ENCODE measurements at places on chromosomes 13 and 19.

DNA sequence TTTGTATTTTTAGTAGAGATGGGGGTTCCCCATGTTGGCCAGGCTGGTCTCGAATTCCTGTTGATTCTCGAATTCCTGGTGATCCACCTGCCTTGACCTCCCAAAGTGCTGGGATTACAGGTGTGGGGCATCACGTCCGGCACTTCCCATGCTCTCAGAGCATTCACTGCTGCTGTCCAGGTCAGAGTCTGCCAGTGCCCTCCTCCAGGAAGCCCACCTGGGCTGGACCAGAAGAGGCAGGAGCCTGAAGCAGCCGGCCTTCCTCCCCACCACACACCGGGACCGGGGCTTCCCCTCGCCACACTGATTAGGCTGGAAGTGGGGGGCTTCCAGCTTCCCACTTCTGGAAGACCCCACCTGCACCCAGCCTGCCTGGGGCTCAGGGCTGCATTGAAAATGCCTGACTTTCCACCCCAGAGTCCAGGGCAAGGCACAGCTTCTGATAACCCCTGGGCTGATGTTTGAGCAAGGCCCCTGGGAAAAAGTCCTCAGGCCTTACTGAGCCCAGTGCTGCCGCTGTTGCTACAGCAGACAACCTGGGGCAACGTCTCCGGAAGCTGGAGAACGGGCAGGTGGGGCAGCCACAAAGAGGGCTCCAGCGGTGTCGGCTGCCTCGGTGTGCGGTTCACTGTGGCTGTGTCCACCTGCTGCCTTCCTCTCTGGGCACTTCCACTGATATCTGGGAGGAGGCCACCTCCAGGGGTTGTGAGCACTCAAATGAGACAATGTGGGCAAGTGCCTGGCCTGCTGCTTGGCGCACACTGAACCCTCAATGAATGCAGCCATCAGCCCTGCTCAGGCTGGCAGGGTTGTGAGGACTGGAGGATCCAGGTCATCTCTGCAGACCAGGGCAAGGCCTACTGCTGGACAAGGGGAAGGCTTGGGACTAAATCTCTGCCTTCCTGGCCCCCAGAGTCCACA, 22.6 kb downstream of the CEBPA start:
- no peak for DNase-seq

- DNase-seq = no peak
Observed at GRCh38 chr13:106499896-106500295, 35.6 kb downstream of the EFNB2 start.

GRCh38 chr19:1999856-2000515, 15.5 kb downstream of the BTBD2 start:
- no peak for DNase-seq

- DNase-seq = no peak
Observed at GRCh38 chr13:69956839-69957238, 150.8 kb upstream of the ATXN8OS start.

GRCh38 chr19:6800991-6801484, 28.5 kb downstream of the VAV1 start:
- DNase-seq = no peak

DNA sequence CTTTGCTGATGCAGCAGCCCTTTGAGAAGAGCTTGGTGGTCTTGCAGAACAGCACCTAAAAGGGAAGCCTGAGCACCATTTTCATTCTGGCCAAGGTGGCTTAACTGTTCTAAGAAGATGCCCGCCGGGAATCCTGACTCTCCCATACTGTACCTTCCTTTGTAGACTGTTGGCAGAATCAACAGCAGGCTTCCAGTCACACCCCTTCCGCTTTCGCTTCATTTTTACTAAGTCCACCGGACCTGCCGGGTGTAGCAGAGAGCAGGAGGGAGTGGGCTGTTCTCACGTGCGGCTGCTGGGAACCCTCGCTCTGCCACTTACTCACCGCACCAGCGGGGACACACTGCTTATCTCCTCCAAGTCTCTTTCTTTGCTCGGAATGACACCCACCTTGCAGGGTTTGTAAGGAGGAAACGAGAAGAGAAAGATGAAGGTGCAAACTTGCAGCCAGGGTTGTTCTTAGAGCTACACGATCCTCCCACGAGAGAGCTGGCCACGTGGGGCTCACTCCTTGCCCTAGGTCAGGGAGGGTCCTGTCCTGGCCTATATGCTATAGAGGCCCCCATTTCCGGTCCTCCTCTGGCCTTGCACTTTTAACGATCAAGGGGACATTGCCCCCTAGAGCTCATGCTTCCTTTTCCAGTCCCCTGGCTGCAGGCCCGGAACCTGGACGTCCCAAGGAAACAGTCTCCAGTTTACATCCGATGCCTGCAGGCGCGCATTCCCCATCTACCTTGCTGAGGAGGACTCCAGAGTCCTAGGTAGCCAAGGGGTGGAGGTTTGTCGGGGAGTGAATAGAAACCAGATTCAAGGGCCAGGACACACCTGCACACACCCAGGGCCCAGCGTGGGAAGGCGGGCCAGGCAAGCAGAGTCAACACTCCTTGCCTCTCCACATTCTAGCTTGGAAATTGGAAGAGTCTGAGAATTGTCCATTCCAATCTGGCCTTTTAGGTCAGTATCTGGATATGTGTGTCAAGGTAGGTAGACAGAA, 453.6 kb downstream of the IRS2 start:
- DNase-seq = no peak

- DNase-seq = no peak
Observed at GRCh38 chr19:28420811-28421550, 792.0 kb downstream of the UQCRFS1 start.

DNA sequence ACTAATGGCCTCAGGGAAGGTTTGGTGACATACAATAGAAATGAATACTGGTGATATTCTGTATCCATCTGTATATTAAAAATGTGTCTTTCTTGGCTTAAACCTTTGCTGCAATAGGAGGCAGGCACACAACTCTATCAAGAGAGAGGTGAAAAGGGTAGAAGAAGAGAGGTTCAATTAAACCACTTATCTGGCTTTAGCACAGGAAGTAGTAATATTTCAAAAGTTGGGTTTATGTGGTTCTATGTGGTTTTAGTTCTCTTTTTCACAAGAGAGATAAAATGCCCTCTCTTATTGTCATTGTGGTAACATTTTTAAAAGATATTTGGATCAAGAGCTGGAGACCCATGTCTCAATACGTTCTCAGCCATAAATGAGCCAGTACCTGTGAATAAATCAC, 146.2 kb upstream of the FNDC3A start:
- DNase-seq = no peak

GRCh38 chr19:49224879-49225278, 67.3 kb downstream of the TRPM4 start:
- DNase-seq = no peak

- no peak for DNase-seq
Observed at GRCh38 chr13:27667946-27668345, 46.3 kb downstream of the POLR1D start.

DNA sequence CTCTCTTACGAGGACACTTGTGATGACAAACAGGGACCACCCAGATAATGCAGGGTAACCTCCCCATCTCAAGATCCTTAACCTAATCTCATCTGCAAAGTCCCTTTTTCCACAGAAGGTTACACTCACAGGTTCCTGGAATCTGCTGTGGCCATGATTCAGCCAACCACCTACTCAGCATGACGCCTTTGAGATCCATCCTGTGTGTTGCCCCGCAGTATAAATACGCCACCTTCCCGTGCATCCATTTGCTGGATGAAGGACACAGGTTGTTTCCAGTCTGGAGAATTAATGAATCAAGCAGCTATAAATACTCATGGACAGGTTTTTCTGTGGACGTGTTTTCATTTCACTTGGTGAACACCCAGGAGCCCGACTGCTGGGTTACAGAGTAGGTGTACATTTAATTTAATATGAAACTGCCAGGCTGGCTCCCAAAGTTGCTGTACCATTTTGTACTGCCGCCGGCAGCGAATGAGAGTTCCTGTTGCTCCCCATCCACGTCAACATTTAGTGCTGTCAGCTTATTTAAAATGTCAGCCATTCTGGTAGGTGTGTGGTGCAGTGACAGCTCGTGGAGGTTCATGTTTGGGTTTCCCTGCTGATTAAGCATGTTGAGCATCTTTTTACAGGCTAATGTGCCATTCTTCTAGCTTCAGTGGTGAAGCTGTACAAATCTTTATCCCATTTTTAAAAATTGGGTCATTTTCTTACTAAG, 40.2 kb downstream of the ELL start:
- DNase-seq = peak; percentile 19

DNA sequence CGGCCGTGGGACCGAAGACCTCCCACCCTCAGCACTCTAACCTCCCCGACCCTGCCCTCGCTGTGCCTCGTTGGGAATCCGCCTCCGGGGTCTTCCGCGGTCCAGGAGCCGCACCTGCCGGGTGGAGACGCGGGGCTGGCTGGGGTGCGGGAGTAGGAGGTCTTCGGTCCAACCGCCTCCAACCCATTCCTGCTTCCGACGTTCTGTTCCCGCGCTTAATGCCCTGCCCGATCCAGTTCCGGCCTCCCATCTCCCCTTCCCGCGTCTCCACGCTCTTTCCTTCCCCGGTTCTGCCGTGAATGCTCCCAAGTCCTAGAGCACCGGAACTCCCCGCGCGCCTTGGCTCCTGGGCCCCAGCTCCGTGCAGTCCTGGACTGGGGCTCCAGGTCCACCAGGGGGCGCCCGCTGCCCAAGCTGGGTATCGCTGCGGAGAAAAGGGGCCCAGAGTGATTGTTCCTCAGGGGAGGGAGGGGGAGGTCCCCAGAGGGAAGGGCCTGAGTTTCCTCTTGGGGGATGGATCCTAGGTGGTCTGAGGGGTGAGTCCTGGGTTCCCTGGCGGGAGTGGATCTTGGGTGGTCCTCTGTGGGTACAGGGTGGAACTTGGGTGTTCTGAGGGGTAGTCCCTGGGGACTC, 14.1 kb upstream of the TNFSF9 start:
- DNase-seq = peak; percentile 95

DNA sequence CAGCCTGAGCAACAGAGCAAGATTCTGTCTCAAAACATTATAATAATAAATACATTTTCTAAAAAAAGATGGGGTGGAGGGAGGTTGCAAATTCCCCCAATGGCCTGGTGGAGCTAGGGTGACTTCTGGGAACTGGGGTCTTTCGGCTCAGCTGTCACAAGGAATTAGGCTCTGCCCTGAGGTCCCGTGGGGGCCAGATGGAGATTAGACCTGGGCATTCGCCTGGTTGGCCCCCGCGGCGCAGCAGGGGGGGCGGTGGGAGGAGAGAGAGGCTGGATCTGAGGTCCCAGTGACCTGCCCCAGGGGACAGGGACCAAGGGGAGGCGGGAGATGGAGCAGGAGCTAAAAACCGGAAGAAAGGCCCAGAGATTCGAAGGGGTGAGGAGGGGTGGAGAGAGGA, 14.8 kb downstream of the FUT6 start:
- DNase-seq = no peak

GRCh38 chr13:84377106-84377505, 494.8 kb upstream of the SLITRK1 start:
- no peak for DNase-seq

DNA sequence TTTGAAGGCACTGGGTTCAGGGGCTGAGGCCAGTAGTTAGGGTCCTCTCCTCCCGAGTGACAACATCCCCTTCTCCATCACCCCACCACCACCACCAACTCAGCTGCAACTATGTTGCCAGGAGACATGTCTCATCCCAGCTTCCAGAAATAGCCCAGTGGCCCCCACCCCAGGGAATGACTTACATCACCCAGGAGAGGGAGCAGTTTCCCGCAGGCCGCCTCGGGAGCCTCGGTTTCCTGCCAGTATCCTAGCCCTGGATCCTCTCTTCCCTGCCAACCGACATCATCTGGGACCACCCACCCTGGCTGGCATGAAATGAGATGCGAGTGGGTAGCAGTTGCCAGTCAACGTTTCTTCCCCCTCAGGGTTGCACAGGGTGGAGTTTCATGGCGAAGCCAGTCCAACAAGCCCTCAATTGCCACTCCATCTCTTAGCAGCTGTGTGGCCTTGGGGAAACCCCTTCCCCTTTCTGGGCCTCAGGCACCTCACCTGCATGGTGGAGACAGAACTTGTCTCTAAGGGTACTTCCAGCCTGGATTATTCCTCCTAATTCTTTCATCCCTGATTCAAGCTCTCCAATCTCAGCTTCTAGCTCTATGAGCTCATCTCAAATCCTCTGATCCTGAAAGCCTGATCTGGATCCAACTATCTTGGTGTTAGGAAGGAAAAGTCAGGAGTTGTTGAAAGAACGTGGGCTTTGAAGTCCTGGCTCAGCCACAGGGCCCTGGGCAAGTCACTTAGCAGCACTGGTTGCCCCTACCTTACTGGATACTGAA, 3.9 kb upstream of the GSK3A start:
- no peak for DNase-seq

GRCh38 chr19:40444825-40445312, 734 bp upstream of the SERTAD3 start:
- no peak for DNase-seq

DNA sequence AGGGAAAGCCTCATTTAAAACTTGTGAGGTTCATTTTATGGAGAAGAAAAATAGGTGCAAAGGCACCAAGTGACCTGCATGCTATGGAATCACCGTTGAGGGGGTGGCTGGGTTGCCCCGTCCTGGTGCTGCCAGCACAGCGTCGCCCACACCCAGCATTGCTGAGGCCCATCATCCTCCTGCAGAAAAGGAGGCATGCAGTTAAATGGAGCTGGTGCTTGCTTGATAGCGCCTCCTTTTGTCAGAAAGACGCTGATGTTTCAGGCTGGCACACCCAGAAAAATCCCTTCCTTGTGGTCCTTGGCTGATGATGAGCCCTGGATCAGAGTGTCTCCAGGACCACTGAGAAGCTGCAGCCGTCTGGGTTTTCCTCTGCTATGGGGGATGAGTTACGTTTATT, 36.9 kb downstream of the DHRS12 start:
- no peak for DNase-seq

DNA sequence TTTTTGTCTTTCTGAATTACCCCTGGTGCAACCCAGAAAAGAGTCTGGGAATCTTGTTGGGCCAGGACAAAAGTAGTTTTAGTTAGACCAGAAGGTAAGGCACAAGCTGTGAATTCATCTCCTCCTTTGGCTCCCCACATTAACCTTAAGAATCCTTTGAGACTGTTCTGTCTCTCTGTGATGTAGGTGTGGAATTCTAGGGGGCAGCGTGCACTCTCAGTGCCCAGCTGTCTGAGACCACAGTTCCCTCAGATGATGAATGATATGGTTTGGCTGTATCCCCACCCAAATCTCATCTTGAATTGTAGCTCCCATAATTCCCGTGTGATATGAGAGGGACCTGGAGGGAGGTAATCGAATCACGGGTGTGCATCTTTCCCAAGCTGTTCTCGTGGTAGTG, 43.9 kb downstream of the ZNF506 start:
- DNase-seq = no peak

- peak; percentile 71 for DNase-seq
Observed at GRCh38 chr19:11496391-11497163, 9.1 kb downstream of the ZNF653 start.

- DNase-seq = no peak
Observed at GRCh38 chr19:51333836-51334460, 8.0 kb downstream of the VSIG10L start.

GRCh38 chr19:34480971-34481841, at the start of gene WTIP:
WTIP (plus strand) TSS chr19:34481758; CDS start chr19:34481975, 217 bp downstream.
- no peak for DNase-seq

- DNase-seq = peak; percentile 73
Observed at GRCh38 chr13:99859178-99860177, 112.1 kb downstream of the ZIC5 start.

DNA sequence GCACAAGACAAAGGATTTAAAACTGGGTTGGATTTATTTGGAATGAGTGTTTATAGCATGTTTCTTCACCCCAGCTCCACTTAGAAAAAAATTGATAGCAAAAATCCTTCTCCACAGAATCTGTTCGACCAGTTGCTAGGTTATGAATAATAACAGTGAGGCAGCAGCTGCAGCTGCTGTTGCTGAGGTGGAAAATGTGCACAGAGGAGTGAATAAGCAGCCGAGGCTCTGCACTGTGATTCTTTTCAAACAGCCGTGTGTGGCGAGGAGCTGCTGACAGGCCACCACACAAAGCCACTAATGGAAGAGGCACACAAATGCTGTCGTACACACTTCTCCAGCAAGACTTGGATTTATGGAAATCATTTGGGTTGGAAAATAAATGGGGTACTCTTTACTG, 6.4 kb upstream of the RASL11A start:
- no peak for DNase-seq
